Activated CD4-positive, alpha-beta T cell treated with anti-CD3 and anti-CD28 coated beads for 4 hours (primary cell): ENCODE measurements at places on chromosomes 16 and 17.

DNA sequence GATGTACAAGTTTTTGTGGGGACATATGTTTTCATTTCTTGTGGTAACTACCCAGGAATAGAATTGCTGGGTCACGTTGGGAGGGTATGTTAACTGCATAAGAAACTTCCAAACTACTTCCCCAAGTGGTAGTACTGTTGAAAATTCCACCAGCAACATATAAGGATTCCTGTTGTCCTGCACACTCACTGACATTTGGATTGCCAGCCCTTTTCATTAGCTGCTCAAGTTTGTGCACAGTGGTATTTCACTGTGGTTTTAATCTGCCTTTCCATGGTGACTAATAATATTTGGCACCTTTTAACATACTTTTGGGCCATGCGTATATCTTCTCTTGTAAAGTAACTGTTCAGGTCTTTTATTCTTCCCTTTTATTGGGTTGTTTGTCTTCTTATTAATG, 103.3 kb downstream of the GNAO1 start:
- no peak for DNase-seq

DNA sequence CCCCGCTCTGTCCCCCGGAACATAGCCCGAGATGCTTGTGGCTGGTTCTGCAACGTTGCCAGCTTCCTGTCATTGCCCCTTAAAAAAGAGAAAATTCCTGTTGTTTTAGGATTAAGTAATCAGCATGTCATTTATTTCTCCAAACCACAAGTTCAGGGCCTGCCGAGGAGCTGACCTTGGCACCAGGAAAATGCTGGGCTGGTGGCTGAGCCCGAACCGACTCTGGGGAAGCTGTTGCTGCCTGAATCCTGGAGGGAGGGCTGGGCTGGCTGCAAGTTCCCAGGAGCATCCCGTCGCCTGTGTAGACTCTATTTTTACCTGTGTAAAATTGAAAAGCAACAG, 130.9 kb upstream of the FOXF1 start:
- DNase-seq: no peak

DNA sequence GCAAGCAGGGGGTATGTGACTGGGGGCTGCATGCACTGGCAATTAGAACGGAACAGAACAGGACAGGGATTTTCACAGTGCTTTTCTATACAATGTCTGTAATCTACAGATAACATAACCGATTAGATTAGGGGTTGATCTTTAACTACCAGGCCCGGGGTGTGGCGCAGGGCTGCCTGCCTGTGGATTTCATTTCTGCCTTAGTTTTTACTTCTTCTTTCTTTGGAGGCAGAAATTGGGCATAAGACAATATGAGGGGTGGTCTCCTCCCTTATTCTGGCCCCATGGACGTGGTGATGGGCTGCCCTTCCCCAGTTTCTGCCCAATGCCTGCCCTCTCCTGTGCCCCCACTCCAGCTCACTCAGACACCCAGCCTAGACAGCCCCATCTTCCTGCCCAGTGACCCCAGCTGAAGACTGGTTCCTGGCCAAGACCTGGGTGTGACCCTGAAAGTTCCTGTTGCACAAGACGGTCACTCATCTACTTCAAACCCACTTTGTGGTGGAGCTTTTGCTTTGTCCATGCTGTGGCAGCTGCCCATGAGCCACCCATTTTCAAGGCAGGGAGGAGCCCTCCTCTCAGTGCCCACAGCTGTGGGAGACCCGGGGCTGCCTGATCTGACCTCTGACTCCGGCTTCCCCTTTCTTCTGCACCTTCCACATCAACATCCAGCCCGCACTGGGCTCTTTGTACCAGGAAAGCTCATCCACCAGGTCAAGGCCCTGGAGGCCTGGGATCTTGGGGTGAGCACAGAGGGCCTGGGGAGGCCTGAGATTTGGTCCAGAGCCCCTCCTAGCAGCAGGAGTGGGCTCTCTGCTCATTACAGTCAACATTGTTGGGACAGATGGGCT, 18.6 kb downstream of the ALOX12B start:
- no peak for DNase-seq

DNA sequence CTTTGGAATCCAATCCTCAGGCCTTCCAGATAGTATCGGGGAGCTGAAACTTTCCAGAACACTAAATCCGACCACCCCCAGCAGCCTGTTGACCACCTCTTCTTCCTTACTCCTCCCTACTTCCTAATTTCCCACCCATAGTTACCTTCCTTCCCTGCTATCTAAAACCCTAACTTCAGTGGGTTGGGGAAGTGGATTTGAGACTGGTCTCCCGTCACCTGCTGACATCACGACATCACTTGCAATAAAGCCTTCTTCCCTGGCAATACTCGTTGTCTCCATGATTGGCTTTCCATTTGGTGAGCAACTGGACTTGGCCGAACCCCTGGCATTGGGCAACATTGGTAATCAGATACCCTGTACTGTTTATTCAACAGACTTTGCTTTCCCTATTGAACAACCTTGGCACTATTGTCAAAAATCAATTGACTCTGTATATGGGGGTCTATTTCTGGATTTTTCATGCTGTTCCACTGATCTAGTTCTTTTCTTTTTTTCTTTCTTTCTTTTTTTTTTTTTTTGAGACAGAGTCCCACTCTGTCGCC, 11.8 kb upstream of the FOXK2 start:
- no peak for DNase-seq

DNA sequence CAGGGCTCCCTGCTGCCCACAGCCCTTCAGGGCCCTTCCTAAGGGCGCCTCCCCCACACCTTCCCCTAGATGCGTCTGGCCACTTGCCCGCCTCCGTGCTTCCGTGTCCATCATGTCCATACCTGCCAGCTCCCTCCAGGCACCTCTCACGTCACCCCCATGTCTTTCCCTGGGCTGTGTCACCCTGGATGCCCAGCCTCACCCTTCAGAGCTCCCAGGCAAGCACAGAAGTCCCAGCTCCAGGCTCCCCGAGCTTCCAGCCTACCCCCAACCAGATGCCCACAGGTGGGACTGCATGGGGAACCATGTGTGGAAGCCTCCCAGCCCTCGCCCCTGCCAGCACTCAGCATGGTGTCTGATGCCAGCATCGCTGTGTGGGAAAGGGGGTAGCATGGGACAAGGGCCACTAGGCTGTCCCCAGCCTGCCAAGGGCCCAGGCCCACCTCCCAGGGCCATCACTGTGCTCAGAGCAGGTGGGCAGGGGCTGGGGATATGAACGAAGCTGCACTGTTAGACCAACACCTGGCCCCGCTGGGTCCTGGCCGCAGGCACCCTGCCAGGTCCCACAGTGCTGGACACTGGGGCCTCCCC, 1.9 kb upstream of the AXIN1 start:
- DNase-seq: no peak

- DNase-seq: no peak
Observed at GRCh38 chr16:10535461-10535860, 44.9 kb downstream of the EMP2 start.

GRCh38 chr17:74343121-74343520, 17.1 kb downstream of the KIF19 start:
- no peak for DNase-seq

GRCh38 chr17:37417852-37418251, 11.2 kb downstream of the TADA2A start:
- no peak for DNase-seq

GRCh38 chr16:620700-621525, 9.9 kb upstream of the WFIKKN1 start:
- no peak for DNase-seq

- DNase-seq: no peak
Observed at GRCh38 chr16:11539641-11540050, 47.1 kb downstream of the LITAF start.

GRCh38 chr16:17298238-17298637, 172.5 kb downstream of the XYLT1 start:
- DNase-seq: no peak

DNA sequence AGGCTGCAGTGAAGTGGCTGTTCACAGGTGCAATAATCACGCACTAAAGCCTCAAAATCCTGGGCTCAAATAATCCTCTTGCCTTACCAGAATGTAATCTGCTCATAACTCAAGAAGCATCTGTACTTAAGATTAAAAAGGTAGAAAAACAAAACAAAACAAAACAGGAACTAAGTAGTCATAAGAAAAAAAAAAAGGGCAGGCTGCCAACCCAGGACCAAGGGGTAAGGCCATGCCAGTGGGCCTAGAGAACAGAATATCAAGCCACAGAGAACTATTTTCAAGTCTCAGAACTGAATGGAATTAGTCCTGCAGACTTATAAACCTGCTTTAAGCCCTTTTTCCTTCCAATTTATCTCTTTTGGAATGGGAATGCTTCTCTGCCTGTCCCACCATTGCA, 64.8 kb upstream of the TBC1D3K start:
- no peak for DNase-seq

- no peak for DNase-seq
Observed at GRCh38 chr17:80449194-80449929, 27.0 kb downstream of the NPTX1 start.

- no peak for DNase-seq
Observed at GRCh38 chr17:61323909-61324868, 75.5 kb upstream of the TBX2 start.

- DNase-seq: peak; percentile 23
Observed at GRCh38 chr17:78412403-78412802, 34.0 kb downstream of the PGS1 start.

GRCh38 chr17:66716236-66717026, 118.5 kb upstream of the CACNG5 start:
- DNase-seq: no peak

GRCh38 chr17:78355045-78355641, 4.7 kb downstream of the SOCS3 start:
- peak; percentile 31 for DNase-seq

DNA sequence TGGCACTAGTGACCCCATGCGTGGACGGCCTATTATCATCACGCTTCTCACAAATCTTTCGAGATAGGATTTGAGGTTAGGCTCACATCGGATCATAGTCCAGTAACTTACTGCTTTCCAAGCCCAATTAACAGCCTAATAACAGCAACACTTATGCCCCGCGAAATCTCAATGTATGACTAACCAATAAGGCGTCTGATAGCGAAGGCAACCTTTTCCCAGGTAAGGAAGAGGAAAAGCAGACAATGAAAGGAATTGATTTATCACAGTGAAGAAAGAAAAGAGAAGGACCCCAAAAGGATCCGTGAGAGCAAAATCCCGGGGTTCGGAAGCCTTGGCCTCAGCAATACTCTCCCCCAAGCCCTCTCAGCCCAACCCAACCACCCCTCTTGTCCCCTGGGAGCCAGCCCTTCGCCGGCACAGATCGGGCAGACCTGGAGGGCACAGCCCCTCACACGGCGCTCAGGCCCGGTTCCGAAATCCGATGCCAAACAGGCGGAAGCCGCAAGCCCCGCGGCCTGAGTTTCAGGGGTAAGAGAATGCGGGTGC, 534 bp downstream of the GPATCH8 start:
- DNase-seq: no peak

GRCh38 chr17:55883149-55883548, 132.3 kb downstream of the PCTP start:
- DNase-seq: no peak

- DNase-seq: no peak
Observed at GRCh38 chr16:87764600-87765472, 950 bp downstream of the KLHDC4 start.

DNA sequence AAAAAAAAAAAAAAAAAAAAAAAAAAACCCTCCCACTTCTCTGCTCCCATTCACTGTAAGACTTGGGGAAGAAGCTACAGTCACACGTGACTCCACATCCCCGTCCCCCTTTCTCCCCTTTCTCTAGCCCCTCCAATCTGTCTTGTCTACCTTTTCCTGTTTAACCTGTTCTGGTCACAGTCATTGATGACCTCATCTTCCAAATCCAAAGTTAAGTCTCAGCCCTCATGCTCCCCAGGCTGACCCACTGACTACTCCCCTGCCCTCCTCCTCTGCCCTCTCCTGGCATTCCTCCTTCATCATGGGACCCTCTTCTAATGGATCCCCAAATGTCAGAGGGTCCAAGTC, 1.6 kb upstream of the CDH5 start:
- DNase-seq: no peak

DNA sequence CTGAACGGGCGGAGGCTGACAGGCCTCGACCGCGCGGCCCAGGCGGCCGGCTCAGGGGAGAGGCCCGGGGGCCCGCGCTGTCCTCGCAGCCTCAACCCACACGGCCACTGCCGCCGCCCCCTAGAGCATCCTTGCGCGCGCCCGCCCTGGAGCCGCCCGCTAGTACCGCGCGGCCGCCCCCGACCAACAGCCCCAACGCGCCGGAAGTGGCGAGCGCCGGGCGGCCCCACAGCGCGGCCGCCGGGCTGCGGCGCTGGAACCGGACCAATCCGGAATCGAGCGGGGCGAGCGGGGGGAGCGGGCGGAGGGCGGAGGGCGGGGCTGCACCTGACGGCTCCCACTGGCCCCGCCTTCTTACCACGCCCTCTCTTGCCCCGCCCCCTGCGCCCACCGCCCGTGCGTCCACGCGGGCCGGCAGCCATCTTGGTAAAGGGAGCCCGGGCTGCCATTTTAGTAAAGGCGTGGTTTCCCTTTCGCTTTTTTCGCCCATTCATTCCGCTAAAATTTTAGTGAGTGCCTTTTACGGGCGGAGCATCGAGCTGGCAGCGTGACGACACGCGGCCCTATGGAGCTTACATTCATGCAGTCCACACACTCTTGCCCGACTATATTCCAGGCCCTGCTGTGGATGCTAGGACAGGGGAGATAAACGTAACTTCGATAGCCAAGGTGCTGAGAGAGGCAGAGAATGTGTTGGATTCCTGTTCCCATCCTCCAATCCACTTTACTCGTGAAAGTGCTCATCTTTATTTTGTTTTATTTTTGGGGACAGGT, at the start of gene XPO6:
Gene XPO6, minus strand, starts transcription at position 208 of the 774 bp plus-strand sequence. CDS start 597 bp downstream, outside the sequence.
- peak; percentile 99 for DNase-seq

GRCh38 chr16:57373117-57373947, 1.0 kb downstream of the CX3CL1 start:
- DNase-seq: no peak

DNA sequence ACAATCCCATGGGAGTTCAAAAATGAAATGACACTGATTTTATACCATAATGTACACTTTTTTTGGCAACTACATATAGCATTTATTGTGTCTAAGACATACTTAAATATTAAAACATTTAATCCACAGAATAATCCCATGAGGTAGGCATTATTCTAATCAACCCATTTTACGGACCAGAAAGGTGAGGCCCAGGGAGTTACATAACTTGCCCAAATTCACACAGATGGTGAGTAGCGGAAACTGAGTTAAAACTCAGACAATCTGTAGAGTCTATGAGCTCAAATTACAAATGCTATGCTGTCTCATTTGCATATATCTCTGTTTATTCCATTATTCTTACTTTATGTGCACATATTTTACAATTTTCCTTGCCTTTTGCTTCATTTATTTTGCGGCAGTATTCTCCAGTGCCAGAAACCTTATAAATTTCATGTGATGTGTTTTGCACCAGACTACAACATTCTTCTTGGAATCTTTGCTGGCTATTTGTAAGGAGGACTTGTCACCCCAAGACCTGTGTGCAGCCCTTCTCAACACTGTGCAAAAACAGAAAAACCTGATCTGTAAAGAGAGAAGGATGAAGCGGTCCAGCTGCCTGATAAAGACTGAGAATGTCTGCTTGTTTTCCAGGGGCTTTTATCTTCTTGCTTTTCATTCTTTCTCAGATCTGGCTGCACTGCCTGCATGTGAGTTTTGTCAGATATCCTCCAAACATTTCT, 2.3 kb upstream of the ABCA9 start:
- no peak for DNase-seq

GRCh38 chr17:13825526-13826040, 223.9 kb upstream of the HS3ST3A1 start:
- no peak for DNase-seq
